AG04450 (cell line): ENCODE measurements at places on chromosomes 13 and 19. TPM values are rescaled to one million over a fixed set of nuclear protein-coding genes. Genes with fewer than 3 reads are reported as not detected.

DNA sequence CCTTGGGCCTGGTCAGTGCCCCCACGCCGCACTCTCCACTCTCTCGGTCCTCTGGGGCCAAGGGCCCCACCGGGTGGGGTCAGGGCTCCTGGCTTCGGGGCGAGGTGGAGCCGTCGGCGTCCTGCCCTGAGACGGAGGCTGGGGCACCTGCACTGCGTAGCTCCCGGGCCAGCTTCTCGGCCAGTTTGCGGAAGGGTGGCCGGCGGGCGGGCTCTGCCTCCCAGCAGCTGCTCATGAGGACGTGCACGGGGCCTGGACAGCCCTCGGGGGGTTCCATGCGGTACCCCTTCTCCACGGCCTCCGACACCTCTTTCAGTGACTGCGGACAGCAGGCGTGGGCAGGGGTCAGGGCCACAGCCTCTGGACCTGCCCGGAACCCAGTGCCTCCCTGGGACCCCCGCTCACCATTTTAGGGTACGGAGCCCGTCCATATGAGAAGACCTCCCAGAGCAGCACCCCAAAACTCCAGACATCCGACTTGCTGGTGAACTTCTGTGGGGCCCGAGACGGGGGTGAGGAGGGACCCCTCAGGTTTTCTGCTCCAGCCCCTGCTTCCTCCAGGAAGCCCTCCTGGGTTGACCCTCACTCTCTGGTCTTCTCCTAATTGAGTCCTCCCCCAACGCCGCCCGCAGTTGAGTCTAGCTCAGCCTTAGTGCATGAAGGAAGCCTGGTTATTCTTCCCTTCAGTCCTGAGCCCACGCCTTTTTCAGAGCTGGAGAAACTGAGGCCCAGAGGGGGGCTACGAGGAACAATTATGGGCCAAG, 6.3 kb upstream of the RAX2 start:
- DNase-seq = no peak

DNA sequence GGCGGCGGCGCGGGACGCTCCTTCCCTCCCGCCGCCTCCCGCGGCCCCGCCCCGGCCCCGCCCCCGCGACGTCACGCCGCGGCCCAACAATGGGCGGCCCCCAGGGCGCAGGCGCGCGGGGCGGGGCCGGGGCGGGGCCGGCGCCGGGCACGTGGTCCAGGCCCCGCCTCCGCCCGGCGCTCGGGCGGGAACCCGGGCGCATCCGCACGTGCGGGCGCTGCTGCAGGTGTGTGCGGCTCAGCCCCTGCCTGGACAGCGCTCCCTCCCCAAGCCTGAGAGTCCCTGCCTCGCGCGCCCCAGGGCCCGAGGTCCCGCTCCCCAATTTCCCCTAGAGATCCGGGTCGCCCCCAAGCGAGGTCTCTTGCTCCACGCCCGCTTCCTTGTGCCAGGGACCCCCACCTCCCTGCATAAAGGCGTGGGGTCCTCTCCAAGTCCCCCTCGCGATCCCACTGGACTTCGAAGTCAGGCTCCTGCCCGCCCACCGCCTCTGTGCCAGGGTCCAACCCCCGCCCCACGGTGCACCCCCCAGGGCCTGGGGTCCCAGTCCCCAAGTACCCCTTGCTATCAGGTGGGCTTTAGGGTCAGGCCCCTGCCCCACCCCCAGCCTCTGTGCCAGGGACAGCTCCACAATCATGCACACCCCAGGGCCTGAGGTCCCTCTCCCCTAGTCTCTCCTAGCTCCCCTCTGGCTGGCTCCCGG, at the start of gene MEX3D:
Gene MEX3D (minus strand): TSS at position 6 of the 700 bp plus-strand sequence. CDS start 267 bp downstream, outside the sequence.
- no peak for DNase-seq

DNA sequence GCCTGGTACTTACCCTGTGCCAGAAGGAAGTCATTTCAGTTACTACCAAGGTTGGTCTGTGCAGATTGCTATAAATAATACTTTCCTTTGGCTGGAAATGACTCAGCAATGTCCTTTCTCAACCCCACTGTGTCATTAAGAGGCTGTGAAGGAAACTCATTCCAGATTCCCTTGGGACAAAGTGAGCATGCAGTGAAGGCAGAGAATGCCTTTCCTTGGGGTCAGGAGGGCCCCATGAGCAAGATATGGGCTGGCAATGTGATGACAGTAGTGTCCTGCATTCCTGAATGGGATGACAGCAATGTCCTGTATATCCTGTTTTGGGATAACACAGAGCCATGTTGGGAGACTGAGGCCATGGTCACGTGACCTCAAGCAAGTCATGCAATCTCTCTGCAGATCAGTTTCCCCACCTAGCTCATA, 213.1 kb upstream of the TMTC4 start:
- DNase-seq = no peak

DNA sequence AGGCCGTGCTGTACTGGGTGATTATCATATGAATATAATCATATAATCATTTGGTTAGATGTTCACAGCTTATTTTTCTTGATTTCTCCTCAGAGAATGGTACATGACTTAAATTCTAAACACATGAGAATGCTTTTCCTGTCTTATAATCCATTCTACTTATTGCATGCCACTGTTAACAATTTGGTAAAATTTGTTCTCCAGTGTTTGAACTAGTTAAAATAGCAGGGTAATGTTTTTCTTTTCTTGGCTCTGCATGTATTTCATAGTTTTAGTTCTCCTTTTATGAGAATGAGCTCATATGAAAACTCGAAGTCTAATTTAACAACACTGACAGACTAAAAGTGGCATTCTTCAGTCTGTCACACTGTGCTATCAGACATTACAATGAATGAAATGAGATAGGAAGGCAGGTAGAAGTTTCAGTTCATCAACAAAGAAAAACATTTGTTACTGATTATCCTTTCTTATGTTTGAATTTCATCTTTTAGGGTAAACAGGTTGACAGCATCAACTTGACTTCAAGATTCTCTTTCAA, 10.2 kb downstream of the SPRYD7 start:
- DNase-seq = no peak

GRCh38 chr13:99911965-99912566, 59.5 kb downstream of the ZIC5 start:
- DNase-seq = no peak

DNA sequence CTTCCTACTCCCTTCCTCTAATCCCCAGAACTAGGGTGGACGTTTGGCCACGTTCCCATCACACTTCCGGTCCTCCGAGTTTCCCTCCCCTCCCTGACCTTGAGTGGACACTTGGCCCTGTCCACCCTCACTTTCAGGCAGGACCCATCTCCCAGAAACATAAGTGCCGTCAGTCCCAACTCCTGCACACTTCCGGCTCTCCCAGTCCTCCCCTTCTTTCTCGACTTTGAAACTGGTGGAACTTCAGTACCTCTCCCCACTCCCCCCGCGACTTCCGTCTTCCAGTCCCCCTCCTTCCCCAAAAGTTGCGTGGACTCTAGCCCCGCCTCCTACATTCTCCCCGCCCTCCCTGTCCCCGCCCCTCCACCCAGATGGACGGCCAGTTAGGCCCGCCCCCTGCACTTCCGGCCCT, 278 bp upstream of the ZNF274 start:
- DNase-seq = no peak

Gene ZNF850
- polyA plus RNA-seq = 1.1 and 1.2 TPM in 2 replicates

Gene ZNF723
- not detected in 2 replicates for polyA plus RNA-seq
